Lung (tissue), 17 donors: ENCODE measurements at places on chromosomes 11 and 22.

- DNase-seq: no peak
Measured at GRCh38 chr11:70323806-70324205, 53.3 kb downstream of the PPFIA1 start.

- DNase-seq: peak; percentile 31
Measured at GRCh38 chr11:85643191-85643614, 4.6 kb upstream of the TMEM126A start.

DNA sequence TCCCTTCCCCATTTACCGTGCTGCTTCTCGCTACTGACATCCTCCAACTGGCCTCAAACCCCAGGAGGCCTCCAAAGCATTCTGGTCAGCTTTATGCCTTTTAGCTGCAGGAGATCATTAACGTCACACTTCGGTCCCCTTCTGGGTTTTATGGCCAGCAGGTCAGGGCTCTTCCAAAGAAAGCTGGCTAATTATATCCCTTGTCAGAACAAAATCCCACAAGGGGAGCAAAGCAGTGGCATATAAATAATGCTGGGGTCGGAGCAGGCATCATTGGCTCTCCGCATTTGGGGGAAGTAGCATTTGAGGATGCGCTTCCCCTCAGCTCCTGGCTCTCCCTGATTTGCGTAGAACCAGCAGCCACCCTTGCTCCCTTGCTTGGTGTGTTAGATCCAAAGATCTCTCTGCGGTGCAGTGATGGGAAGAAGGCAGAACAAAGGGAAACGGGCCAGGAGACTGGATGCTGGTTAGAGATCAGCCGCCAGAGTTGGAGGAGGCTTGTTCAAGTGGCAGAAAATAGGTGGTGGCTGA lies 117.4 kb downstream of the DBX1 start:
- DNase-seq: no peak

DNA sequence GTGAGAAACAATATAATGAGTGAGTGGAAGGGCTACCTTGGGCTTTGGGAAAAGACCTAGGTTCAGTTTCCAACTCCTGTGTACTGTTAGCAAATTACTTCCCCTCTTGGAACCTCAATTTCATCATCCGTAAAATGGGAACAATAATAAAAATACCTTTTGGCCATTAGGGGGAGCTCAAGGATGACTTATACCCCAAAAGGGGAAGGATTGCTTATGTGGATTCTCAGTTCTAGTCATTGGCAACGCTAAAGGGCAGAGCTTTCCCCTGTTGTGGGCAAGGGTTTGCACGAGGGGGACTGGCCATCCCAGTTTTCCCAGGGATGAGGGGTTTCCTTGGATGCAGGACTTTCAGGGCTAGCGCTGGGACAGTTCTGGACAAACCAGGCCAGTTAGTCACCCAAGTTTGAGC lies 3.1 kb upstream of the COMMD9 start:
- DNase-seq: peak; percentile 49

DNA sequence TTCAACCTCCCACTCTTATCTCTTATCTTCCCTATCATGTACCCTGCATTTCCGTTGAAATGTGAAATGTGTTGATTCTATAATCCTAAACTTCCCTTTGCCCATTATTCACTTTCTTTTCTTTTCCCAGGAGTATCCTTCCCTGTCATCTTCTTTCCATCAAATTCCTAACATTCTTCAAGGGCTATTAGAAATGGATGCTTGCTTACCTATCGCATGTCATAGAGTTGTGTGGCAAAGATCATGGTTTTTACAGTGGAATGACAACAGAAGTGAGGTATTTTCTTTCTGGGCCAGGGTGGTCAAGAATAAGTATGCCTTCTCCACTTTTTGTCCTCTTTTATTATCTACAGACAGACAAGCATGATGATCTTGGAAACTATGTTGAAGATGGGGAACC lies 124.4 kb upstream of the SLC5A12 start:
- no peak for DNase-seq

DNA sequence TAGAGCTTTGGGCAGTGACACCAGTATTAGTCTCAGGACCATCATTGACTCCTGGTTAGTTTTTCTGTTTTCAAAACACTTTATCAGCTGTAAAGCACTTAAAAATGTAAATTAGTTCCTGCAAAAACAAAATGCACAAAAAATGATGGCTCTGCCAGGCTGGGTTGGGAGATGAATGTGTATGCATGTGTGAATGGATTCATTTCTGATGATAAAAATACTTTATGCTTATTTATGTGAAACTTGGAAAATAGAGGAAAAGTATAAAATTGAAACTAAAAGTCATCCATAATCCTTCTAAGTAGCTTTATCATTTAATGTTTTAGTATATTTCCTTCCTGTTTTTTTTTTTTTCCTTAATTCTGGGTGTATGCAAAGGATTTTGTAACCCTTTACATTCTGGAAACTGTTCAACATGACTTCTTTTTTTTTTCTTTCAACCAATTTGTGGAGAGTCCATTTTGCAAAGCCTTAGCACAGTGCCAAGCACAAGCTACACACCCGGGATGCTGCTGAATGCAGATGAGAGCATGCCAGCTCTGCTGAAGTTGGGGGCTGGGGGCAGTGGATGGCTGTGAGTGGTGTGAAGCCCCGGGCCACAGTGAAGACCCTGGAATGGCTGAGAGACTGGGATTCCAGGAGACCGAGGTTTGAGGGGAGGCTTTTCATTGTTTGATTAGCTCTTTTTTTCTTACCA lies 37.6 kb downstream of the PTPRJ start:
- peak; percentile 56 for DNase-seq

- no peak for DNase-seq
Measured at GRCh38 chr11:70883973-70884623, 368.3 kb downstream of the SHANK2 start.

DNA sequence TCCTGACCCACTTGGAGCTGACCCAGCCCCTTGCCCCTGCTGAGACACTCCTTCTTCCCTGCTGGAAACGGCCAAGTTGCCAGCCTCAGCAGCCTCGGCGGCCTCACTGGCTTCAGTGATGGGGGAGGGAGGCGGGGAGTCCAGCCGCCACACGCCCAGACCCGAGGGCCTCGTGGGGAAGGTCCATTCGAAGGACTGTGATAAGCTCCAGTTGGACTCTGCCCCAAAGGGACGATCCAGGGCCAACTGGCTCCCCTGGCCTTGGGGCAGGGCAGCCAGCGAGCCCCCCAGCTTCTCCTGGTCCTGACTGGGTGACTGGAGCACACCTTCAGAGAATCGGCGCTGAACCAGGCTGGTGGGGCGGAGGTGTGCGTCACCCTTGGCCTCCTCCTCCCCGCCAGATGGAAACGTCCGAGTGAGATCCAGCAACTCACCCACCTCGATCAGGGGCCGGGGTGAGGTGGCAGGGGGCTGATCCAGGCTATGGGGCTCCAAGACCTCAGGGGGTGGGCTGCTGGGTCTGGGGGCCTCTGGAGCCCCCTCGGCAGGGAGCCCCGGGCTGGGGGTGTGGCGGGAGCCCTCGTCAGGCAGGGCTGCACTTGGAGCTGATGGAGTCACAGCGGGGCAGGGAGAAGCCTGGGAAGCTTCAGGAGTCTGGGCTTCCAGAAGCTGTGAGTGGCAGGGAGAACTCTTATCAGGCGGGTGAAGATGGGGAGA lies 11.5 kb downstream of the TNKS1BP1 start:
- no peak for DNase-seq

GRCh38 chr11:47155879-47156278 lies 20.8 kb downstream of the ARFGAP2 start:
- peak; percentile 50 for DNase-seq

DNA sequence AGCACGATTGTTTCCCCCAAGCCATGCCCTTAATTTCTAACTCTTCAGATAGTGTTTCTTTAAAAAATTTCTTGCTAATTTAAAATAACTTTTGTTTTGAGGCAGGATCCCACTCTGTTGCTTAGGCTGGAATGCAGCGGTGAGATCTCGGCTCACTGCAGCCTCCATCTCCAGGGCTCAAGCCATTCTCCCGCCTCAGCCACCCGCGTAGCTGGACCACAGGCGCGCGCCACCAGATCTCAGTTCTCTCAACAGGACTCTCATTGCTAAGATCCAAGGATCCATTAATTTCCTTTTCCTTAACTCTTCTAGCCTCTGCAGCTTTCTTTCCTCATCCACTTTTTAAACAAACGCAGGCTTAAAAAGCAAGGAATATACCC lies 327 bp upstream of the MED17 start:
- DNase-seq: no peak

- DNase-seq: peak; percentile 77
Measured at GRCh38 chr22:38923463-38924346, 33.7 kb upstream of the APOBEC3A start.

DNA sequence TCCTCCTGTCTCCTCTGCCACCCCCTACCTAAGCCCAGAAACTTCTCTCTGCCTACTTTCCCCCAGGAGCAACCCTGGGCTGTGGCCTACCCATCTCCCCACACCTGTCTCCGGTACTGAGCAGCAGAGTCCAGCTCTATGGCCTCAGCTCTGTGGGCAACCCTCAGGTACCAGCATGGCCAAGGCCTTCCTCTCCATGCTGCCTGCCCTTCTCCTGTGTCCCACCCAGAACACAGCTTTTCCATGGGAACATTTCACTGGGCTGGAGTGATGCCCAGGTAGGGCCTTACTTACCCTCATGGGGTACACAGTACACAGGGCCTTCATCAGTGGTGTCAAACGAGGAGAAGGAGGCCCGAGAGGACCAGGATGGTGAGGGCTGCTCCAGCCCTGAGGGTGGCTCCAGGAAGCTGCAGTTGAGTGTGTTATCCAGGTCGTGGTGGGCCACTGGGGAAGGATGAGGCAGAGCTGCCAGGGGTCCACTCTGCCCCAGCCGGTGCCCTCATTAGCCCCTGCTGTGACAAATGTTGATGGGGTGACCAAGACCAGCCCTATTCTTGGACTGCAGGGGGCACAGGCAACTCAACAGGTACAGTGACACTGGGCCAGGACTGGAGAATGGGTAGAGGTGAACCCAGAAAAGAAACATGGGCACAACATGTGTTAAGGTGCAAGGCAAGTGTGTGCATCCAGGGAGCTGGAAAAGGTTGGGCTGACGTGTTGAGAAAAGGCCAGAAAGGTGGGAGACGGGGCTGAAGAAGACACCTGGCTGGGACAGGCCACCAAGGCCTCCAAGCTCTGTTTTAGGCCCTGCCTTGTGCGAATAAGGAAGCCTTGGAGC lies 10.3 kb downstream of the SCARF2 start:
- DNase-seq: no peak

- DNase-seq: no peak
Measured at GRCh38 chr11:59416613-59417012, 9.6 kb downstream of the OR5A2 start.

DNA sequence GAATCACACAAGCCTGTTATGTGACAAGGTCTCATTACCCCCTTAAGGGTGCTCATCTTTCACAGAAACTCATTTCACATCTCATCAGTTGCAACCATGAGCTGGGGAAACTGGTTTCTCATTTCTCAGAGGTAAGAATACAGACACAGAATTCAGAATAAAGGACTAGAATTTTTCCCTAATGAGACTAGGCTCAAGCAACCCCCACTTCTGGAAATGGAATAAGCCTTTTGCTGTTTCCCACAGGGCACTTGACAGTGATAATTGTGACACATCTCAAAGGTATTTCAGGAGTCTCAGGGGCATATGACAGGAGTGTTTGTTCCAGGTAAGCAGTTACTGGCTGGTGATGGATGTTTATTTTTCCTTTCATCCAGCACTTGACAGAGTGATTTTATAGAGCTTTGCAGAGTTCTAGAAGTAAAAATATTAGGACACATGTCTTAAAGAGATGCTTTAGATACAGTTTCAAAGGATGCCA lies 112.9 kb upstream of the DDI1 start:
- DNase-seq: peak; percentile 24

DNA sequence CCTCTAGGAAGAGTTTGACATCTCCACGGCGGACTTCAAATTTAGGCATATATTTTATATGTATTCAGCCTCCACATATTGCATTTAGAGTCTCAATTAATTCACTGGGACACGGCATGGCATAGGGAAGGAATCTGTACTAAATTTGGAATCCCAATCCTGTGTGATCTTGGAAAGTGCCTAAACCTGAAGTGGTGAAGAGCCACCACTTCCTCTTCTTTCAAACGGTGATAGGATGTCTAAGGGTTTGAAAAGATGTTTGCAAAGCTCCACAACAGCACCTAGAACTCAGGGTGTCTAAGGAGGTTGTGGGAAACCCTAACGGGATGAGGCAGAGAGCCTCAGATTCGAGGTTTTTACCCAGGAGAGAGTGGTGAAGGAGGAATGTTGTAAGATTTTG lies 1.0 kb upstream of the L3MBTL2 start:
- DNase-seq: no peak

DNA sequence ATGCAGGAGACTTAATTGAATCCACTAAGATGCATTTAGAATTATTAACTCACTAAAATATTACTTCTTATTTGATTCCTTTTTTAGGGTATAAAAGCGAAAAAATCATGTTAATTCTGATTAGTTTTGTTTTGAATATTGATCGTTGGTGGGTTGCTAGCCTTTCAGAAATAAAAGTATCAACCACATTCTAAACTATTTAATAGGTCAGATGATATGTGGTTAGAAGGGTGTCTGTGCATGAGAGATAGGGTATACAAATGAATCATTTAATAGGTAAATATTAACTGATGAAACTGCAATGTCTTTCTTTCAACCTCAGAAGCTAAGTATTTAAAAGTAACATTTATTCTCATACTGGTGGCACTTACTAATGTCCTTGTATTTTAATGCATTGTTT lies 515.1 kb downstream of the CNTN5 start:
- no peak for DNase-seq

GRCh38 chr11:5151713-5152153 lies 2.8 kb downstream of the OR52A1 start:
- no peak for DNase-seq

DNA sequence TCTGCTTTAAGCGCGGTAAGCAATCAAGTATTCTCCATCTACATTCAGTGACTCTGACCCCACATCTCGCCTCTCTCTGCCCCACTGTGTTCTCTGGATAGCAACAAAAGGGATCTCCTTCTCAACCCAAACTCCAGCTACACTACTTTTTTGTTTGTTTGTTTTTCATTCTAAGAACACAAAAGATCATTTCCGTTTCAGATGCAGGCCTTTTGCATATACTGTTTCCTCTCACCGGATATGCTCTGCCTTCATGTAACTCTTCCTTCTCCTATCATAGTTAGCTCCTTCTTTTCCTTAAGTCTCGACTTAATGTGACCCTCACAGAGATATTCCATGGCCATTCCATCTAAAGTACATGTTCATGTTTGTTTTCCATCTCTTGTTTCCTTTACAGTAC lies 179.8 kb upstream of the MTMR2 start:
- no peak for DNase-seq

DNA sequence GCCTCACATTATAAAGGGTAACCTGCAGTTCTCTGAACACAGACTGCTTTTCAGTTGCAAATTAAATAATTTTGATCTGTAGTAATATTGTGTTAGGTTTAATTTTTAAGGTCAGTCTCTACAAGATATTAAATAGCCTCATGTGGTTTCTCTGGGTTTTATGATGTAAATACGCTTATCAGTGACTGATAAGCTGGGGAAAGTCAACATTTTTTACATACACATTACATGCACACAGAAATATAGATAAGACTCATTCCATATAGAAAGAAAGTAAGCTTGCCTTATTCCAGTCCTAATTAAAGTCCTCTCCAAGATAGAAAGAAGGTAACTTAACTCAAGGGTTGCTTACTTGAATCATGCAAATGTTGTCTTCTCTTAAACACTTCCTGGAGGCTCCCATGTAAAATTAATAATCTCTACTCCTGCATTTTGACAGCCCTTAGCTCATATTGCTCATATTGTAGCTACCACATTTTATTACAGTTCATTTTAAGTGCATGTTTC lies 1.6 kb upstream of the OR5M3 start:
- no peak for DNase-seq

GRCh38 chr22:24191381-24191841 lies 10.1 kb downstream of the SUSD2 start:
- no peak for DNase-seq
